Cardiac muscle cell (in vitro differentiated cells and primary cell): ENCODE measurements at places on chromosomes 6 and 20. TPM values are rescaled to one million over a fixed set of nuclear protein-coding genes. Genes with fewer than 3 reads are reported as not detected.

The PDYN gene
- 1.2 TPM in 1 of 2 replicates, not detected in the other for polyA plus RNA-seq

DNA sequence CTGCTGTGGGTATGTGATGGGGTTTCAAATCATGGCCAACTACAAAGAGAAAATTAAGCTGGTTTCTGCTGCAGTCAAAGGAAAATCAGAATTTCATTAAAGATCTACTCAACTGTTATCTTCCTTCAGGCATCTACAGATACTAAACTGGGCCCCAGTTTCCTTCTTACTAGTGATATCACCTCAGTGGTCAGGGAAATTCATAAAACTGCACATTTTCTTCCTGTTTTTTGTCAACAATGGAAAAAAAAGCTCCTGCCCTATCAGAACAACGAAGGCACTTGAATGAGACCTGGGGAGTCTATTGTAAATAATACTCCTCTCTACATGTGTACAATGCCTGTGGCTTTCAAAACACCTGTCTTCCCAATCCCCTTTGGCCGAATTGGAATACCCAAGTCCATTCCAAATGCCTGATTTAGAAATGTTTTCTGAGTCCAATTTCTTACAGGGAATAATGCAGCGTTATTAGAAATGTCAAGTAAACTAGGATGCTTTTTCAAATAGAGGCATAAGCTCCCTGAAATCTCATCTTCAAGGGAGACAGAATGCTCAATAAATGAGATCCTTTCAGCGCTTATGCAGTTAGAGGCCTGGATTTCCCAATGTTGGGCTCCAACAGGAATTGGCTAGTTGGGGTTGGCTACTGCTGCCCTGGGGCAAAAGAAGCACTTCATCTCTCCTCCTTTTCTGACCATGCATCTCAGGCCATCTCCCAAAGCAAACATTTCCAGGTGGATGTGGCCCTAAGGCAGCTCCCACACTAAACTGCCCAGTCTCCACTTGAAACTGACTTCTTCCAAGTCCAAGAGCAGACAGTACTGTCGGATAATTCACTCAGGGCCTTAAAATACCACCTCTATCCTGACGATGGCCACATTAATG, 143.3 kb downstream of the NFATC2 start:
- DNase-seq, result no peak

DNA sequence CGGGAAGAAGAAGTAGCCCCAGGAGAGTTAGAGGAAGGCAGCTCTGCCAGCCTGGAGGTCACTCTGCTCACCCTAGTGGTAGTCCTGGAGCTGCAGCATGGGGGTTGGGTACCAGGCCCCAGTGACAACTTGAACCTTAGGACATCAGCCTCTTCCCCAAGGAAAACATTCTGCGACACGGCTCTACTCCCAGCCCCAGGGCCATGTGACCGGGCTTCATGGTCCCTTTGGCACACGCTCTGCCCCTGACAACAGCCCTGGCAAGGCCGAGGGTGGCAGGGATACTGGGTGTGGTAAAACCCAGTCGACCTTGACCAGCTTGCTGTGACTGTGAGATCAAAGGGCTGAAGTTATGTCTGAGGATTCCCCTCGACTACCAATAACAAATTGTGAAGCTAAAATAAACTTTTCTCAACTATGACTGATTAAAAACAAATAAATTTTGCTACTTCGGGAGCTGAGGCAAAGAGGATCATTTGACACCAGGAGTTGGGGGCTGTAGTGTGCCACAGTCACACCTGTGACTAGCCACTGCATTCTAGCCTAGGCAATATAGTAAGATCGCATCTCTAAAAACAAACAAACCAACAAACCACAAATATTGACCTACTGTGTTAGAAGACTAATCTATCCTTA, 24.4 kb upstream of the ARID1B start:
- no peak for DNase-seq

The ADIG gene
- not detected in 2 replicates for polyA plus RNA-seq

DNA sequence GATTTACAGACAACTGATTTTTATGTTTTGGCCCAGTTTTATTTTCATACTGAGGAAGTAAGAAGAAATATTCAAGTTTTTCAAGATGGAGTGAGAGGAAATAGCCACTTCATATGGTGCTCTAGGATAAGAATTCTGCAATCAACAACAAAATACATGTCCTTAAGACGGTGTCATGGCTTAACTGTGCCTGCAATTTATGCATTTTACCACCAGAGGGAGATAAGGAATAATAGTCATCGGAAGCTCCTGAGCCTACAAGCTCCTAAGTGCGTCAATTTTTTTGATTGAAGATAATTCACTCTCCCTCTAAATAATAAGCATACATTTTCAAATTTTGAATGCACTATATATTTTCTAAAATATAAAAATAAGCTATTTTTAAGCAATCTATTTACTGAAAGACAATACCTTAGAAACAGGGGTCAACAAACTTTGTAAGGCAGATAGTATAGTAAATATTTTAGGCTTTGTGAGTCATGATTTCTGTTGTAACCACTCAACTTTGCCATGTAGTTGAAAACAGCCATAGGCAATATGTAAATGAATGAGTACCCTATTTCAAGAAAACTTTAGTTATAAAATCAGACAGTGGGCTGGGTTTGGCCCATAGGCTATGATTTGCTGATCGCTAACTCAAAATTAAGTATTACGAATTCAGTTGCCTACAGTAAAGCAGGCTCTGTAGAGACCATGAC, 230.9 kb upstream of the DTNBP1 start:
- peak; percentile 28 for DNase-seq
